ENCODE measurements at places on chromosomes 2 and 18. TPM values are rescaled to one million over a fixed set of nuclear protein-coding genes. Genes with fewer than 3 reads are reported as not detected.

The INHBB gene
- total RNA-seq = 0.12 TPM

The FASTKD1 gene
- 15.1 TPM for total RNA-seq

The SCYGR3 gene
- not detected for total RNA-seq

The REG1B gene
- not detected for total RNA-seq

The GCKR gene
- 22.0 TPM for total RNA-seq

The TUBA4B gene
- not detected for total RNA-seq

All from aortic smooth muscle cell (primary cell).